ENCODE measurements at places on chromosomes 13 and 19.

- DNase-seq: no peak
These were observed 47.5 kb upstream of the GSX1 start for GRCh38 chr13:27744801-27745200.

DNA sequence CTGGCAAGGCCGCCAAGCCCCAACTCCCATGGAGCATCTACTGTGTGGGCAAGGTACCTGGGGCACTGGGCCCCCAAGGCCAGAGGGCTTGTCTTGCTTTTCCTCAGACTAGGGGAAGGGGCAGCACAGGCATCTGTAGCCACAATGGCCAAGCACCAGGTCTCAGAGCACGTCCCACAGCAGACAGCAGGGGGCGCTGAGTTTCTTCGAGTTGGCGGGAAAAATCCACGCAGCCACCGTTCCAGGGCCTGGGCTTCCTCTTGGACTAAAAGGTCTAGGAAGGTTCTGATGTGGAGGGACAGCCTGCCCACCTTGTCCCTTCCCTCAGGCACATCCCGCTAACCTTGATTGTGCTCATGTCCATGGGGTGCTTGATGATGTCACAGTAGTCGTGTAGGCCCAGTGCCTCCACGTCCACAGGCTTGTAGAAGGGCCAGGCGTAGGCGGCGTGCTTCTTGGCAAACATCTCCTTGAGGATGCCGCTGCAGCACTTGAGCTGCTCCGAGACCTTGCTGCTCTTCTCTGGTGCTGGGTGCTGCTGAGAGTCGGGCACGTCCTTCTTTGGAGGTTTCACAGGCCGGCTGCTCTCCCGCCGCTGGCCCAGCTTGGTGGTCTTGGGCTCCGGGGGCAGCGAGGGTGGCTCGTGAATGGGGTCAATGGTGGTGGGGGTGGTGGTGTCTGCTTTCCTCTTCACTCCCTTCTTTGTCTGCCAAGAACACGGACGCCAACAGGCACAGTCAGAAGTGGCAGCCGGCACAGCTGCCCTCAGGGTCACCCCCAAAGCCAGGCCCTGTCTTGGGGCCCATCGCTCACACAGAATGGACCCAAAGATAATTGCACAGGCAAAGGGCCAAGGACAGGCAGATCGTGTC is 32.0 kb upstream of the EPHX3 start:
- DNase-seq: peak; percentile 41

DNA sequence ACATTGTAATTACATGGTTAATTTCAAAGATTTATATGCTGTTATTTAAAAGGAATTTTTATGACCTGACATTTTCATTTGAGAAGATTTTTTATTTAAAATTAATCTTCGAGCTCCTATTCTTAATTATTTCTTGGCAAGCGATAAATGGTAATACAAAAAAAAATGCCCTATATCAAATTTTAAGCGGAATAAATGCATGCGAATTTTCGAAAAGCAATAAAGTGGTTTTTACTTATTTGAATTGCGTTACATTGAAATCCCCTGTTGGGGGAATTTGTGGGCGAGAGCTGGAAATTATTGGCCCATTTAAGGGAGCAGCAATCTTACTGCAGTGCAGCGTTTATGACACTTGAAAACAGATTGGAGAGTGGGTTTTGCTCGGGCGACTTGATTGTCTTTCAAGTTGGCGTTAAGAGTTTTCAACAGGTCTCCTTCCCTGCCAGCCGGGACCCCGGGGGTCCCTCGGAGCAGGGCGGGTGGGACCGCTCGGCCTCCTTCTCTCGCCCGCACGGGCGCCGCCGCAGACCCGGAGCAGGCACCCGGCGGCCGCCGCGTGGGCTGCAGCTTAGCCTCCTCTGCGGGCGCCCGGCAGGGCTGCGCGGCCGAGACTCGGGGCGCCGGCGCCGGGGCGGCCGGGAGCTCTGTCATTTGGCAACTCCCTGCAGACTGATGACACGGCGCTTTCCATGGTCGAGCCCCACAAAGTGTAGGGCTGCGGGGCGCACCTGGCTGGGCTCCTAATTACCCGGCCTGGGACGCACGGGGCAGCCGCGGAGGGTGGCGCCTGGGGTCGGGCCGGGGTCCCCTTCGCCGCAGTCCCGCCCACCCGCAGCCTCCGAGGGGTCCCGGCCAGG is 255.1 kb upstream of the SOX21 start:
- no peak for DNase-seq

- DNase-seq: no peak
These were observed 264.0 kb downstream of the TBC1D4 start for GRCh38 chr13:75217949-75218348.

- no peak for DNase-seq
These were observed 721.6 kb upstream of the ARGLU1 start for GRCh38 chr13:107289540-107289939.

GRCh38 chr19:38692458-38693379 is 45.3 kb downstream of the ACTN4 start:
- no peak for DNase-seq

- DNase-seq: no peak
These were observed 34.9 kb upstream of the MCF2L start for GRCh38 chr13:112934078-112934477.

DNA sequence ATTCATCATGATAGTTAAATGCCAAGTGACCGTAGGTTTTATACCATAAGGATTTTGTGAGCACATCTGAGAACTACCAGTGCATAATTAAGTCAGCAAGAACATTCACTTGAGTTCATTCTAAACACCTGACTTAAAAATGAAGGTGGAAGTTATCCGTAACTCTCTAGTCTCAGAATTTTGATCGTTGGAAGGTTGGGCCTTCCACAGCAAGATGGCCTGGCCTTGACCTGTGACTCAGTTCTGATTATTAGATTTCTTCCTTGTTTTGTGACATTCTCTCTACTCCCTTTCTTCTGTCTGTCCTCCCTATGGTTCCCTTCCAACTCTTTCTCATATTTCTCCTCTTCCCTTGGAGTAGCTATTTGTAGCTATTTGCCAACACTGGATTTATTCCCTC is 20.0 kb upstream of the WDFY2 start:
- no peak for DNase-seq

DNA sequence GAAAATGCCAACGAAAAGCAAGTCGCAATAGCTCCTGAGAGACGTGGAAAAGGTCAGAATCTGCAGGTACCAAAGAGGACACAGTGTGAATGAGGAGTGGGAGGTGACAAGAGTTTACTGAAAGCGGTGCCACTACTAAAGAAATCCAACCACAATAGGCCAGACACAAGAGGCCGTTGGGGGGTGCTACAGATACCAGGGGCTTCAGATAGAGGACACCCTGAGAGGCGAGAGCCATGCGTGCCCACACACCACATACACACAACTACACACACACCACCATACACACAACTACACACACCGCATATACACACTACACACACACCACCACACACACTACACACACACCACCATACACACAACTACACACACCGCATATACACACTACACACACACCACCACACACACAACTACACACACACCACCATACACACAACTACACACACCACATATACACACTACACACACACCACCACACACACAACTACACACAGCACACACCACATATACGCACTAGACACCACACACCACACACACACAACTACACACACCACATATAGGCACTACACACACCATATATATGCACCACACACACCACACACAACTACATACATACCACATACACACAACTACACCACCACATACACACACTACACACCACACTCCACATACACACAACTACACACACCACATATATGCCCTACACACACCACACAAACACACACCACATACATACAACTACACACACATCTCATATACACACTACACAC is 28.5 kb downstream of the CRYL1 start:
- DNase-seq: no peak

DNA sequence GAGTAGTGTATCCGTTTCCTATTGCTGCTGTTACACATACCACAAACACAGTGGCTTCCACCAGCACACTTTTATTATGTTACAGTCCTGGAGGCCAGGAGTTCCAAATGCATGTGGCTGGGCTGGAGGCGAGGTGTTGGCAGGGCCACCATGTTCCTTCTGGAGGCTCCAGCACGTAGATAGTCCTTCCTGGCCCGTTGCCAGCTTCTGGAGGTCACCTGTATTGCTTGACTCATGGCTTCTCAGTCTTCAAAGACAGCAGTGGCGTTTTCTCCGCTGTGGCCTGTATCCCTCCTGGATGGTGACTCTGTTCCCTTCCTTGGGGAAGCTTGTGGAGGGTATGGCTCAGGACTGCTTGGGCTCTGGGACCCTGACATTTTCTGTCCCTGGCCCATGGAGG is 15.2 kb downstream of the ZNF473 start:
- no peak for DNase-seq

DNA sequence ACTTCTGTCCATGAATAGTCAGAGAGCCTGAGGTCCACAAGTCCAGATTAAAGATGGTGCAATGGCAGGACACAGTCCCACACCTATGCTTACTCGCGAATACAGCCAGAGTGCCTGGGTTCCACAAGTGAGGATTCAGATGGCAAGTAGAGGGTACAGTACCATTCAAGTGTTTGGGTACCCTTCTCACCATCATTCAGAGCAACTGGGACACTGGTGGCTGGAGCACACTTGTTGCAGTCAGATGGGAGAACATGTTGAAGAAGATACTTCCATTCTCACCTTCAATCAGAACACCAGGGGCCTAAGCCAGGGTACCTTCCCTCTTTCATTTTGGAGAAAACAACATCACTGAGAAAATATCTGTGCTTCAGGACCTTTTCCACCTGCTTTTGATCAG is 43.7 kb upstream of the ZNF599 start:
- no peak for DNase-seq

- peak; percentile 72 for DNase-seq
These were observed 4.6 kb downstream of the TMC4 start for GRCh38 chr19:54168174-54168917.

DNA sequence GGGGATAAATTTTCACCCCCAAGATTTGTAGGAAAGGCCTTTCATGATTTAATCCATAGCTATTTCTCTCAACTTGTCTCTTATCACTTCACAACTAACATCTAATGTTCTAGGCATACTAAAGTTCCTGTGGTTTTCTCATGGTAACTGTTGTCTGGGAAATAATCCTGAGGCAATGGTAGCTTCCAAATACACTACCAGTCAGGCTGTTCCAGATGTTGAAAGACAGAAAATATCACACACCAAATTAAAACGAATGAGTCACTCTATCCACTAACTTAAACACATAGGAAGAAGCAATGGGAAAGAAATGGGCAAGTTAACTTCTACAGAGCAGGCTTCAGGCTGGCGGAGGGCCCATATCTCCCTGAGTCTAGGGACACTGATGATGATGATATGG is 77.7 kb upstream of the MYO16 start:
- no peak for DNase-seq

- no peak for DNase-seq
These were observed 159.6 kb upstream of the ATXN8OS start for GRCh38 chr13:69948016-69948415.

DNA sequence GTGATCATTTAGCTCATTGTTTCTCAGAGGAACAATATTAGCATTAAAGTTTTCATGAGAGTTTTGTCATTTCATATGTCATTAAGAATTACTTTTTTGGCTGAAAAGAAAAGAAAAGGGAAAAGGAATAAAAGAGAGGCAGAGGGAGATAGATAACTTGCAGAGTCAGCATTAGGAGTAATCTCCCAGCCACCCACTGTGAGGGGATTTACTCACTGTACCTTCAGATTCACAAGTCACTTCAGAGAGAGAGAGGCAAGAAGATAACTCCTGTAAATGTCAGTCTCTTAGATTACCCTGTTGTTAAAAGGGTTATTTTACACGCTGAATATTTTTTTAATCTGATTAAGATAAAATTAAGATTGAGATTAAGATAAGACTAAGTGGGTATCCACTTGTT is 125.2 kb downstream of the POU4F1 start:
- DNase-seq: no peak

DNA sequence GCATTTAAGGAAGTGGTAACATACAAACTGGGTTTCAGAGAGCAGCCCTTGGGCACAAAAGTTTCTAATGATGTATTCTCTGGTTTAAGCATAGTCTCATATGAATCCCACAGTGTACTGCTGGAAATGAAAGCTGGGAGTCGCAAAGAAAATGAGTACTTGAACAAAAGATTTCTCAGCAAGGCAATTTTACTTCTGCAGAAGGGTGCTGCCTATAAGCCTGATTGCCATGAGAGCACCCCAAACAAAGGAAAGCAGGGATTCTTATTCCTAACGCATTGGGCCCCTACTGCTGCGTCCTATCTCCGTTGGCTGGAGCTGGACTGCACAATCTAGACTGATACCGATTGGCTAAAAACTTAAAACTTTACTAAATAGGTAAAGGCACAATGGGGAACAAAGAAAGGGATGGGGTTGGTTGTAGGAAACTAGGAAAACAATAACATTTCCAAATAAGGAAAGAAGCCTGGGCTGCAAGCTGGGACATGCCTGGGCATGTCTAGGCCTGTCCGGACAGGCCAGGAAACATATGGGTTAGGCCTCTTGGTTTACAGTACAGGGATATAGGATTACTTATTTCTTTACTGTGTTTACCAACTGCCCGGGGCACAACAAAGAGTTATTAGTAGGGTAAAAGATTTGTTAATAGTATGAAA is 27.4 kb upstream of the VN1R4 start:
- DNase-seq: no peak

GRCh38 chr13:68940049-68940448 is 1167.6 kb upstream of the ATXN8OS start:
- DNase-seq: no peak

GRCh38 chr13:70842062-70842644 is 733.9 kb upstream of the KLHL1 start:
- no peak for DNase-seq
